HTR-8/SVneo (cell line): ENCODE measurements at places on chromosomes 13 and 19.

GRCh38 chr13:73934215-73934641, 200.0 kb downstream of the KLF12 start:
- DNase-seq = no peak

- DNase-seq = no peak
Observed at GRCh38 chr19:18415178-18415867, 3.9 kb upstream of the SSBP4 start.

DNA sequence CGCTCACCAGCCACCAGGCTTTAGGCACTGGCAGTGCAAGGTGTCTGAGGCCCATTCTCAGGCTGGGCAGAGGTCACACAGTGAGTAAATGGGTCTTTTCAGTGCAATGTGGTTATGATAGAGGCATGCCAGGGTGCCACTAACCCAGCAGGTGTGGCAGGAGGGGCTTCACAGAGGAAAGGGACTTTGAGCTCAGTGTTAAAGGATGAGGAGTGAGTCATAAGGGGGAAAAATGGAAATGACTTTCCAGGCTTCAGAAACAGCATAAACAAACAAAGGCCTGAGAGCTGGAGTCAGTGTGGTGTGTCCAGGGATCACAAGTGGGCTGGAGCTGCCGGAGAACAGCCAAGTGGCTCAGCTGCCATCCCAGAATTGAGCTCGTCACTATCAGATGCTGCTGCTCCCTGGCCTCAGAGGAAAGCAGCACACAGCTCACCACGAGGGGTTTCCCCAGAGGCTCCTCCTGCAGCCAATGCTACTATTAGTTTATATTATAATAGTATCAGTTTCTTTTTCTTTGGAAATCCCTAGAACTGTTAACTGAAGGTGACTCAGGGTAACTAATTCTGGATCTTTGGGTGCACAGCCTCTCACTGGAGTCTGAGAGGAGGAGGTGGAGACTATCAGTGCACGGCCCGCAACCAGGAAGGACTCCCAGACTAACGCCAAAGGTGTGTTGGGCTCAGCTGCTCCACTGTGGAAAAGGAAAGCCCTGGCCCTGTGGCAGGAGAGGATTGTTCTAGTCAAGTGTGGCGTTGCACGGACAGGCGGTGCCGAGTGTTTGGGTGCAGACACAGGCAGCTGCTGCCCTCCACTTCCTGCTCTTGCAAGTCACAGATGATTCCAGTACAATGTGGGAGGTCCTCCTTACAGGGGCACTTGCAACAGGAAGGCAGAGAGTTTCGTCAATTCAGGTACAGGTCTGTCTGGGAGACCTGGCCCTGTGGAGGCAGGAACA, 39.5 kb downstream of the DHRS12 start:
- peak; percentile 5 for DNase-seq

GRCh38 chr13:39965309-39965708, 309.8 kb downstream of the COG6 start:
- no peak for DNase-seq

DNA sequence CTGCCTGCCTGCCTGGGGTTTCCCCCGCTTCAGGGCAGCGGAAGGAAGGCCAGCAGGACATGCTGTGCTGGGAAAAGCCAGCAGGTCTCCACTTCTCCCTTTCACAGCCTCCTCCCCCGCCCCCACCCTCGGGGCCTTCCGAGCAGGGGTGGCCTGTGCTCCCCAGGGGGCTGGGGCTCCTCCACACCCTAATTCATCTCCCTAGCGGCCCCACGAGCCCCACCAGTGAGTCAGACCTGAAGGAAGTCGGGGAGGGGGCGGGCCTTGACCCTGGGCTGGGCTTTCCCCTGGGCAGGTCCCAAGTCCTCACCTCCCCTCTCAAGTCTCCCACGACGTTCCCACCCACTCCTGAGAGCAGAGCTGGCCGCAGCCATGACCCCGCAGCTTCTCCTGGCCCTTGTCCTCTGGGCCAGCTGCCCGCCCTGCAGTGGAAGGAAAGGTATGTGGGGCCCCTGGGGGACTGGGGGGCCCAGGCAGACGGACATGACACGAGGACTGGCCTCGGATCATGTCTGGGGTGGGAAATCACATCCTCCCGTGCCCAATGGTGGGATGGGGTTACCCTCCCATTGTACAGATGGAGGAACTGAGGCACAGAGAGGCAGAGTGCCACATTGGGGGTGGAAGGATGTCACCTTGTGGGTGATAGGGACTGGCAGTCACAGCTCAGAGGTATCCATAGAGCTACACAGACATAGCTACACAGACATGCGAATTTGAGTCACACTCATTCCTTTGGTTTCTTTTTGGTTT, at the start of gene EBI3:
EBI3 (plus strand) TSS at position 345 of the 753 bp plus-strand sequence; CDS start at position 373, 28 bp downstream.
- peak; percentile 59 for DNase-seq

- DNase-seq = no peak
Observed at GRCh38 chr19:49436381-49437017, 4.8 kb downstream of the SLC17A7 start.

DNA sequence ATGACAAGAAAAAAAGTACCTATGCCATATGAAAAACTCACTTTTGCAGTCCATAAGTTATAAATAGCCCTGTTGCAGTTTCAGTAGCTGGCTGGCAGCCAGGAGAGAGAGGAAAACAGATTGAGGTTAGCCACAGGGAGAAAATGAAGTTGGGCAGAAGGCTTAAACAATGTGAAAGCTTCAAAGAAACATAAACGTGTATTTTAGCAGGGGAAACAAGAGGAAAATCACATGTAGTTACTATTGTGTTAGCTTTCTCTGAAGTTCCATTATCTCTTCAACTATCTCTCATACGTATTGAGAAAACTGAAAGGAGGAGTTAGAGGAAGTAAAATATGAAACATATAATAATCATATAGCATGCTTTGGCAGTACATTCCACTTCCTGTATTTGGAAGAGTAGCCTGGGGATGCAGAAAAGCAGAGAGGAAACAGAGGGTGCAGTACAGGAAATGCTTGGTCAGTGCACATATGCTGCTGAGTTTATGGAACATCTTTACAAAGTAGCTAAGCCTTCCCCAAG, 1551.1 kb downstream of the EFNB2 start:
- no peak for DNase-seq

- DNase-seq = no peak
Observed at GRCh38 chr19:33509774-33510173, 11.8 kb downstream of the PEPD start.
